ENCODE measurements at places on chromosomes 4 and X.
A peak's percentile ranks its signal among the peaks of the same experiment; 100 is the strongest.

- peak; percentile 44 for DNase-seq
Measured at GRCh38 chrX:69285401-69285877, 120.2 kb upstream of the PJA1 start.

- DNase-seq: no peak
Measured at GRCh38 chr4:119728692-119729593, 100.3 kb upstream of the PDE5A start.

DNA sequence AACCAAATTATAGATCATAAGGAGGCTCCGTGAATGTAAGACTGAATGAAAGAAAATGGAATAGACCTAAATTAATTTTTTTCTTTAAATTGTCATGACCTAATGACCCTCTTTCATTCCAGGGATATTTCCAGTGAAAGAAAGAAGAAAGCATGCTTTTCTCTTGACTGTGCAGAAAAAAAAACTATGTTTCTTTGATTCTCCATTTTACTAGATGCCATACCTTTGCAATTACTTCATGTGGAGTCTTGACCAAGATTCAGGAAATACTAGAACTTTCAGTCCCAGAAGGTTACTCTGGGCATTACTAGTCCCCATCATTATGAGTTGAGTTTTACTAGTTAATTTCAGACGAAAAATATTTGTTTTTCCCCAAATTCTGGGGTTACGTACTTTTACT lies 6.4 kb upstream of the COMMD8 start:
- no peak for DNase-seq

GRCh38 chr4:10582059-10582686 lies 102.4 kb downstream of the CLNK start:
- DNase-seq: peak; percentile 22

GRCh38 chr4:25401066-25401465 lies 24.0 kb downstream of the ANAPC4 start:
- DNase-seq: peak; percentile 6

DNA sequence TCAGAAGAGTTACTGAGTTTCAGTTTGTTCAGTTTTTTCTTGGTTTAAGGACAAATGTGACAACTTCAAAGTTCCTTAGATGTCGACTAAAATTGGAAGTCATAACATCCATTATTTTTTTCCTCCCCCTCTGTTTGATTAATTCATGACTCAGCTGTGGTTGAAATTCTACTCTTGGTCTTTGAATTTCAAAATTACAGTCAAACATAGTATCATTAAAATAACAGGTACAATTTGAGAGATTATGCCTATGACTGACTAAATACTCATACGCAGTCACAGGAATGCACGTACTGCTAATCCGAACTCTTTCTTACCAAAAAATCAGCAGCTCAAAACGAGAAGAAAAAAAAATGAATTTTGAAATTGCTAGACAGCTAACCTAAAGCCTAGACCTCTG lies 1434.8 kb downstream of the RAPGEF2 start:
- no peak for DNase-seq
